ENCODE measurements at places on chromosomes 7 and 10.

- DNase-seq = no peak
These were observed 82.2 kb downstream of the VOPP1 start for GRCh38 chr7:55490099-55490498.

- DNase-seq = no peak
These were observed 73.0 kb upstream of the FOXP2 start for GRCh38 chr7:114341648-114342047.

GRCh38 chr7:20219446-20220292, 2.5 kb upstream of the MACC1 start:
- DNase-seq = no peak

DNA sequence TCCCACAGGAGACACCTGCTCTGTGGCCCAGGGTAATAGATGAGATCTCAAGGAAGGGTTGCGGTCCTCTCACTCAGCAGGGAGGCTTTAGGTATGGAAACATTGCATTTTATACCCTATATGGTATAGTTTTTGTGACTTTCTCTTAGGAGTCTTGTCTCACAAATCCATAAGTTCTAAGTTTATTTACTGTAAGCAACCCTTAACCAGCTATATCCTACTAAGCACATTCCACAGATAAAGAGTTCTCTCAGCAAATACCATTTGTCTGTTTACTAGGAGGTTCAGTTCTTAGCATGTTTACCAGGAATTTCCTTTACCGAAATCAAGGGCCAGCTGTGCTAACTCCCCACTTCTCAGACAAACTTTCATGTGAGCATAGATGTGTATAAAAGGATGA, 66.9 kb downstream of the ANLN start:
- DNase-seq = no peak

DNA sequence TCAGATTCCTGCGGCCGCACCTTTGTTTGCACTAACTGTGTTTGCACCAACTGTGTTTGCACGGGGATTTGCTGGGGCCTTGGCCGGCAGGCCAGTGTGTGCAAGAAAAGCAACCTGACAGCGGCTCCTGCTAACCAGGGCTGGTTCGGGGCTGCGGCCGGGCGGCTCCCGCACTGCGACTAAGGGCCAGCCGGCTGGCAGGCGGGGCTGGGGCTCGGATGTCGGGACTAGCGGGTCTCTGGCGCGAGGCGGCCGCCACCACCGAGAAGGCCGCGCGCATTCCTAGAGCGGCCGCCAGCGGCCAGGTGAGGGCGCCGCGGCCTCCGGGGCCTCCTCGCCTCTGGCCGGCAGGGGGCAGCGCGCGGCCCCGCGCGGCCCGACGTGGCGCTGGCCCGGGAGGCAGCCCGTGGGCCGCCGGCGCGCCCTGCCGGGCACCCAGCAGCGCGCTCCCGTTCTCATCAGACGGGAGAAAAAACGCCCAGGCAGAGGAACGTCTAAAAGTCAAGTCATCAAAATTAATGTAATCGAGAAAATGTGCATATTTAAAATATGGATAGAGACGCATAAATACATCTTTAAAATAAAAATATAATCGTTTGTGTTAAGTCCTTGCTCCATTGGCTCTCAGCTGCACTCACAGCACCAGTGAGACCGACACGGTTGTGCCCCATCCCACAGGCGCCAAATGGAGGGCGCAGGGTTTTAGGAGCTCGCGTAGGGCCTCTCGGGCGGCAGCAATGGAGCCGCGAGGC, 38.5 kb downstream of the ZNF777 start:
- DNase-seq = peak; percentile 41

GRCh38 chr10:69848454-69848853, 46.7 kb downstream of the COL13A1 start:
- DNase-seq = no peak

DNA sequence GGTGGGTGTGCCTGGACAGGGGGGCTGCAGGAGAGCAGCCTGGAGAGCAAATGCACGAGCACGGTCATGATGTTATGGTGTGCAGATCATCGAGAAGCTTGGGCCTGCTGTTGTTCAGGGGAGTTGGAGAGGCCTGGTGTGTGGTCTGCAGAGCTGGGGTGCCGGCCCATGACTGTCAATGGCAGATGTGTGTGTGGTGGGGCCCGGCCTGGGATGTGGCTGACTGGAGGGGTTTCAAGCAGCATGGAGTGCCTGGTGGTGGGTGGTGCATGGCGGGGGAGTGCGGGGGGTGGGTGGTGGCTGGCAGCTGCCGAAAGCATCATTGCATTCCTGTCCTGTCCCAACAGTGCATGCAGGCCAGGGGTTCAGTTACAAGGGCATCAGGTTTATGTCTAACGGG, 122.6 kb downstream of the DOCK1 start:
- DNase-seq = no peak

DNA sequence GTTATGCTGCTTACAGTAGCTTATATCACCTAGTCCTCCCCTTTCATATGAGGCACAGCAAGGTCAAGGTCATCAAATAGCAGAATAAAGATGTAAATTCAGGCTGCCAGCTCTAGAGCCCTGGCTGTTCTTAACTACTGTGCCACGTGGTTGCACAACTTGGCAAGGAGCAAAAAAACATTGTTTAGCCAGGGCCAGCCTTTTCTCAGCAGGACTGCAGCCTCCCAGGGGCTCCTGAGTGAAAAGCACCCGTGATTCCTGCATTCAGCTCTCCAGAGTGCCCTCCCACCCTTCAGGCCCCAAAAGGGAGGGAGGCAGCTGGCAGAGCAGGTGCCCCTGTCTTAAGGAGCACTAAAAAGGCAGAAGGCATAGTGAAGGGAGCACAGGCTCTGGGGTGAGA, 31.8 kb upstream of the TM9SF3 start:
- DNase-seq = no peak

DNA sequence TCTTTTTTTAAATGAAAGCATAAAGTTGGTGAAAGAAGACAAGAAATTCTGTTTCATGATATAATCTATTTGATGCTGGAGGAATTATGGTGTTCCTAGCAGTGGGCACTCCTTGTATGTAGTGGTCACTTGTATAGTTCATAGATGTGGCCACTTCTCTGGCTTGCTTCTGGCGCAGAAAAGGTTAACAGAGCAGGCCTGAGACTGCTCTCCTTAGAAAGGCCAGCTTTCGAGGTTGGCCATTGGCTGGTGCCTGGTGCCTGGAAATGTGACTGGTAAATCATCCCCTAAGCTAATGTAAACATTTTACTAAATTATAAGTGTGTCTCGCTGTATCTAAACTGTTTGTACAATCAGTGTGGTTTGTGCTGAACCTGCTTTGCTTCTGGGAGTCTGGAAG, 276.1 kb downstream of the PHTF2 start:
- no peak for DNase-seq

- no peak for DNase-seq
These were observed 8.3 kb upstream of the GDF10 start for GRCh38 chr10:47291682-47292081.

- no peak for DNase-seq
These were observed 765 bp downstream of the SLC25A40 start for GRCh38 chr7:87875151-87876039.

DNA sequence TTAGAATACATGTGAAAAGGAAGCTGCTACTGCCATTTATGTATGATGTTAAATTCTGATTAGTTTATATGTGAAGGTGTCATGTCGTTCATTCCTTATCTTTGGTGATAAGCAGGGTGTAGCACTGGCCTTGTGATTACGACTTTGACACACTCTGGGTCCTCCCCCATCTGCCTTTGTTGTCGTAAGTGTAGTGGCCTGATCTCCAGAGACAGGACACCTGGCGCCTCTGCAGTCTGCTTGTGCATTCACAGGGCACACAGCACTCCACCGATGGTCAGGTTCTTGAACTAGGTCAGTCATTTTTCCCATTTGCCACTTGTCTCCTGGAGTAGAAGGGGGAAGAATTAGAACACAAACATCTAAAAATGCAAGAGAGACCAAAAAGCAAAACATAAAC, 186.0 kb downstream of the PRKCQ start:
- no peak for DNase-seq

DNA sequence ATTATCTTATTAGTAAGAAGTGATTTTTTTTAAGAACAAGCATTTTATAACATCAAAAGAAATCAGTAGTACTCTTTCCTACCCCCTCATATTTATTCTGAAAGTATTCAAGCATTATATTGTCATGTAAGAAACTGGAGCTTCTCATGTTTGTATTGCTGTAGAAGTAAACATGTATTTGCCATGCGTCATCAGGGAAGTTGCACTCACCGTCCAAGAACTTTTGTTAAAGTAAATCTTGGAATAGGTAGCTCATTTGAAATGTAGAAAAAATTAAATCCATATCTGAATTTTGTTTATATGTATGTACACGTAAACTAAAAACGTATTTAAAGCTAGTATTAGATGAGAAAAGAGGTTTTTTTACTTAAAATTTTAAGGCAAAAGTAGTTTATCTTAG, 96.8 kb downstream of the PTEN start:
- no peak for DNase-seq

GRCh38 chr10:30058570-30059132, 735 bp downstream of the JCAD start:
- DNase-seq = no peak

DNA sequence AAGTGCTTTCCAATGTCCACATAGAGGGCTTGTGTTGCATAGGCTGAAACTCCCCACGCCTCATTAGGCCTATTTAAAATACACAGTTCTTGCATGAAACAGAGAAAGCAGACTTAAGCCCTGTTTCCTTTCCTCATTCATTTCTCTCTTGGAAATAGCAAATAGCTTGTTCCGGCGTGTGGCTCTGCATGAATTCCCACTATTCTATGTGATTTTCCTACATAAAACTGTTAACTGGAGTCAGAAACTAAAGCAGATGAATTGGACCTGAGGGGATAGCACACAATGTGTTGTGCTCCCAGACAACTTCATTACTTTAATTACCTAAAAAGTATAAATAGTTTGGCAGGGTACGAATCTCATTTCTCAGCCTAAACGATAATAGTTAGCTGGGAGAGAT, 981.5 kb downstream of the SORCS1 start:
- DNase-seq = no peak

DNA sequence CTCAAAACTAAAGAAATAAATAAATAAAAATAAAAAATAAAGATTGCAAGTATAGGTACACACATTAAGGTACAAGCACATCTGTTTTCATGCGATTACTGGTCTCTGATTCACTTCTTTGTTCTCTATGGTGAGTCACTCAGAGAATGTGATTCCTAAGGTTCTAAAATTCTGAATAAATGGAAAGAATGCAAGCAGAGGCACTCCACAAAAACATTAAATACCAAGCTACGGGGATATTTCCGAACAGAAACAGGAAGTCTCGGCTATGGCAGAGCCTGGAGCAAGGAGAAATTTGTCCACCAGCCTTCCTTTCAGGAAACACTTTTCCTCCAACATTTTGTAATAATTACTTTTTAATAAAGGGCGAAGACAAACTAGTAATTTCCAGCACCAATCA, 1.4 kb downstream of the VOPP1 start:
- DNase-seq = no peak

DNA sequence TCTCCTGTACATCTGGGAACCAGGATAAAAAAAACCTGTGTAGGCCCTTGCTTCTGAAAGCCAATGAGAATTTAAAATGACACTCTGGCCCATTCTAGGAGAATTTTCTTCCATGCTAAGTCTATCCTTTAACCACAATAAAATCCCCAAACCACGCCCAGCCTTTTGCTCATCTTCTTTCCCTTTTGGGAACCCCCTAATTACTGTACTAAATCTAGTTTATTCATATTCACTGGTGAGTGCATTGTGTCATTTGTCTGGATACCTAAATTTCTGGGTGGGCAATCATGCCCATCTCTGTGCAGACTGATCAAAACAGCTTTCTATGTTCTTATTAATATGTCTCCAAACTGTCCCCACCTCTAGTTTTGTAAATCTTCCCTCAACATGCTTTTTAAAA, 11.7 kb upstream of the CDK14 start:
- no peak for DNase-seq

DNA sequence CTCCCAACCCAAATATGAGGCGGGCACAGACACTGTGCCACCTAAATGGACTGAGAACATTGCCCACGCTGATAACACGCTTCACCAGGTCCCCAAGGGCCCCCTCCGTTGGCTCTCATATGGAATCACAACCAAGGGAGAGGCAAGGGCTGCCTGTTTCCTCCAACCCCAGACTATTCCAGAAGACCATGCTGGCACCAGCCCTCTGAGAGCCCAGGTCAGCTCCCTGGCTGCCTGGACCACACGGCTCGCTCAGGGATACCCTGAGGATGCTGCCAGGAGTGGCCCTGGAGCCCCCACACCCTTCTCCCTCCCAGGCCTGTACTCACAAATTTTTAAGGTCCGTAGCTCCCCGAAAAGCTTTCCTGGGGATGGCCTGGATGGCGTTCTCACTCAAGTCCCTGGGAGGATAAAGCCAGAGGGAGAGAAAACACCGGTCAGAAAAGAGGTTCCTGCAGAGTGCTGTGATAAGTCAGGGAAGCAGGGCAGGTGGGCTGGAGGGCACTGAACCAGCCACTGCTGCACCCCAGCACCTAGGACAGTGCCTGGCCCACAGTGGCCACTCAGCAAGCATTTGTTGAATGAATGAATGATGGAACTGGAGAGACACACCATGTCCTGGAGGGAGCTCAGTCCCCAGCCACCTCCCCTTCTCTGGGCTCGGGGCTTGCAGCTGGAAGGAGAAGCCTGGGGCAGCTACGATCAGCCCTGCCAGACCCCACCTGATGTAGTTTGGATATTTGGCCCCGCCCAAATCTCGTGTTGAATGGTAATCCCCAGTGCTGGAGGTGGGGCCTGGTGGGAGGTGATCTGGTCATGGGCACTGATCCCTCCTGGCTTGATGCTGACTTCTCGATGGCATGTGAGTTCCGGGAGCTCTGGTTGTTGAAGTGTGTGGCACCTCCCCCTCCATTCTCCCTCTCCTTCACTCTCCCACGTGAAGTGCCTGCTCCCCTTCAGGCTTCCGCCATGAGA, 119.8 kb downstream of the SLIT1 start:
- DNase-seq = no peak

DNA sequence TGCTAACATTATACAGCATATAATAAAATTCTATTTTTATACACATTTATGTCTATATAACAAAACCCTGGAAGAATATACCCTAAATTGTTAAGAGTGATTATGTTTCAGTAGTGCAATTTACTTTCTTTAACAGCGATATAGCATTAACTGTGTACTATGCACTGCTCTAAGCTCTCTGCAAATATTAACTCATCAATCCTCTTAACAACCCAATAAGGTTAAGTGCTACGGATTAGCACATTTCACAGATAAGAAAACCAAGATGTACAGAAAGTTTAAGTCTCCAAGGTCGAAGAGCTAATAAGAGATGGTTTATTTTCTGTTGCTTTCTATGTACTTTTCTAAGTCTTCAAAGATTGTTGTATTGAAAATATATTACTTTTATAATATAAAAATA, 95.8 kb downstream of the SEMA3C start:
- no peak for DNase-seq

DNA sequence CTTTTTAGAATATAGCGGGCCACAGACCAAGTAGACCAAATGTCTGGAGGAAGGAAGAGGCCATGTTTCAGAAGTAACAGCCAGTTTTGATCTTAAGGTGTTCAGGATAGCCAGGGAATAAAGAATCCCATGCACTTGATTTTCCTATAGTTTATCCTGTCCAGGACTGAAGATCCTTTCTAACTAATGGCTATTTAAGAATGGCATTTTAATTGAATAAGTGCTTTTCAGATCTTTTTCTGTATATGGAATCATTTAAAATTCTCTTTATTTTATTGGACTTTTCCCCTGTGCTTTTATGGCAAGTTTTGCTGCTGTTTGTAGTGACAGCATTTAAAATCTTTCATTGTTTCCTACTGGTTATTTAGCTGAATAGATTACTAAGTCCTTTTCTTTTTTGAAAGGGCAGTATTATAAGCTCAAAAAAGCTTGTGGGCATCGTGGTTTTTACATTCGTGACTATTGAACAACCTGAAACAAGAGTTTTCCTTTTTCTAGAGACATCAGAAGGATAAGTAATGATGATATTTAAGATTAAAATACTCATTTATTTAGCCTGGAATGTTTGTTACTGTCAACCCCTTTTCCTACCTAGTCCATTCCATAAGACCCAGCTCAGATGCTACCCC, 2.4 kb downstream of the INPP5F start:
- DNase-seq = no peak

All from stimulated activated CD4-positive, alpha-beta T cell treated with anti-CD3 and anti-CD28 coated beads, Interleukin-1b, Interleukin-23, amount 100 ng/mL, for 1 hour (primary cell).